ENCODE measurements at places on chromosomes 3 and 15. TPM values are rescaled to one million over a fixed set of nuclear protein-coding genes. Genes with fewer than 3 reads are reported as not detected.

- DNase-seq, result no peak
These were observed 174.9 kb upstream of the FRMD4B start for GRCh38 chr3:69560818-69561217.

DNA sequence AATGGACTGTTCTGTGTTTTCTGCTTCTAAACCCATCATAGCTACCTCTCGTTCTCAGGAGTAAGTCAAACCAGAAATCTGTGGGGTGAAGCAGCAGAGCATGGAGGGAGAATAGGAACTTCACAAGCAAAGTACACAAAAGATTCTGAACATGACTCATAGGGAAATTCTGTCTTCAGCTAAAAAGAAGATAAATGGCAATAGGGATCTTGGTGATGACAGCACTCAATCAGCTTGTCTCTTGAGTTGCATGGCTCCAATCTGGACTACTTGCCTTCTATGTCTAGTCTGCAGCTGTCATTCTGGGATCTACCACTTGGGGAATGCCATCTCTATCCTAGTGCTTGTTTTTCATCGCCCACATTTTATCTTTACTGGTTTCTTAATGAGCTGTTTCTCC is 13.5 kb upstream of the GRAMD1C start:
- no peak for DNase-seq

PSTPIP1 gene
- 8.6 TPM for total RNA-seq

TMEM40 gene
- 1.5 TPM for total RNA-seq

RTP3 gene
- total RNA-seq, result 1.1 TPM

GRCh38 chr3:72405943-72406566 is 442.2 kb downstream of the SHQ1 start:
- DNase-seq, result peak; percentile 42

- no peak for DNase-seq
These were observed 509.9 kb downstream of the MECOM start for GRCh38 chr3:169153656-169154055.
